ENCODE measurements at places on chromosomes 2 and 18.
A peak's percentile ranks its signal among the peaks of the same experiment; 100 is the strongest.

GRCh38 chr2:104584393-104584792 is 269.5 kb upstream of the POU3F3 start:
- no peak for DNase-seq

- no peak for DNase-seq
Measured at GRCh38 chr2:48313036-48313877, 216.7 kb upstream of the STON1 start.

DNA sequence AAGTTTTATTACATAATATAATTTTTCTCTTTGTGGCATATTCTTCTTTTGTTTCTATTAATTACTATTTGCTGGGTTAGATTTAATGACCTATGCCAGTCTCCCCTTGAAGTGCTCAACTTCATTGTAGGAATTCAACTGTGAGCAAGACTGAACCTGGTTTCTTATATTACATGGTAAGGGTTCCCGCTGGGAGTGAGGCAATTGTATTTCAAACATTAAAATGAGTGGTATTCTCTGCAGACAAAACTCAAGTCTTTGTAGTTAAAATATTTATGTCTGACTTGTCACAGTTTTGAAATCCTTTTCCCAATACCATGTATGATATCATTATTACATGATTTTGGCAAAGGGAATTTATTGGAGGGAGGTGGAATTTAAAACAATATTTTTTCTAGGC is 278.7 kb downstream of the GULP1 start:
- no peak for DNase-seq

GRCh38 chr18:6370410-6370809 is 44.3 kb downstream of the L3MBTL4 start:
- DNase-seq, result no peak

DNA sequence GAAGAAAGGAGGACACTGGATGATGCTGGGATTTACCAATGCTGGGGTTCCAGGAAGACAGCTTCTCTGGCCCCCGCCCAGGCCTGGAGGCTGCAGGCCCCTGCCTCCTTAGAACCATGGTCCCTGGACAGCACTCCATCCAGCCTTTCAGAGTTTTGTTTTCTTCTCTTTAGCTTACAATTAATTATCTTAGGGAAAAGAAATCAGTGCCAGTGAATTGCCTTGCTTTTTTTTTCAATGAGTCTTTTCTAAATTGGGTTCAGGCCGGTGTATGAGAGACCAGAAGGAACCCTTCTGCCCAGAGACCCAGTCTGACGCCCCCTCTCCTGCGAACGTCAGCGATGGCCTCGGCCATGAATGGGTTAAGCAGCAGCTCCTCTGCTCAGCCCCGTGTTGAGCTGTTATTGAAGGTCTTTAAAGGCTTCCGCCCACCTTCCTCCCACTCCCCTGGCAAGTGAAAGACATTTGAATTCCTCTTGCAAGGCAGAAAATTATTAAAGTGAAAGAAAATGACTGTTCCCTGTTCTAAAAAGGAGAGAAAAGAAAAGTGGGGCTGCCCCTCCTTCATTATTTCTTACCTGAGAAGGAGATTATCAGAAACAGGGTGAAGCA is 65.7 kb upstream of the CHMP1B start:
- no peak for DNase-seq

DNA sequence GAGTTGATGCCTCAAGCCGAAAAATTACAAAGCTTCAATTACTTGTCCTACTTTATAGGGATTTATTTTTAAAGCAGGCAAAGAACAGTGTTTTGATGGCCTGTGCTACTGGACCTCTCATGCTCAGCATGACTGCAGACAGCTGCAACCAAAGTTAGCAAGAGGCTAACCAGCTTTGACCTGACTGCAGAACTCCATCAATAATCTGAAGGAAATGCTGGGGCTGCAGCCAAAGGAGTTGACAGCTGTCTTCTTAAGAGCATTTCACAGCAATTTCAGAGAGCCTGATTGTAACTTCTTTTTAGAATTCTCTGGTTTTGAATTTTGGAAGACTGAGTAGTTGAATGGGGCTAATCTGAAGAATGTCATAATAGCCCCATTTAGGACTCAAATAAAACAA is 46.5 kb upstream of the SESTD1 start:
- no peak for DNase-seq

DNA sequence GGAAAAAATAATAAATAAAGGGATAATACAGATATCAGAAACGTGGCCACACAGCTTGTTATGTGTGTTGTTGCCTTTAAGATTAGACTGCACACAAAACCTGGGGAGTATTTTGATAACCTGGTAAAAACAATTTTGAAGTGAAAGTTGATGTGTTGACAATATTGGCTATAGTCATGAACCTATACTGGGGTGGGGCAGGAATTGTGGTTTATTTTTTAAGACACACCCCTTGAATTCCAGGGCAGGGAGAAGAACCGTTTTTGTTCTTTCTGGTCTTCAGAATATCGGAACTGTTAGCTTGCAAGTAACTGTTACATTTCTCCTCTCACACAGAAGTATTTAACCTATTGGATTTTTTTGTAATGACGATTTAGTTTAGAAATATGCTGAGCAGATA is 80.4 kb downstream of the LIMS1 start:
- DNase-seq, result no peak

DNA sequence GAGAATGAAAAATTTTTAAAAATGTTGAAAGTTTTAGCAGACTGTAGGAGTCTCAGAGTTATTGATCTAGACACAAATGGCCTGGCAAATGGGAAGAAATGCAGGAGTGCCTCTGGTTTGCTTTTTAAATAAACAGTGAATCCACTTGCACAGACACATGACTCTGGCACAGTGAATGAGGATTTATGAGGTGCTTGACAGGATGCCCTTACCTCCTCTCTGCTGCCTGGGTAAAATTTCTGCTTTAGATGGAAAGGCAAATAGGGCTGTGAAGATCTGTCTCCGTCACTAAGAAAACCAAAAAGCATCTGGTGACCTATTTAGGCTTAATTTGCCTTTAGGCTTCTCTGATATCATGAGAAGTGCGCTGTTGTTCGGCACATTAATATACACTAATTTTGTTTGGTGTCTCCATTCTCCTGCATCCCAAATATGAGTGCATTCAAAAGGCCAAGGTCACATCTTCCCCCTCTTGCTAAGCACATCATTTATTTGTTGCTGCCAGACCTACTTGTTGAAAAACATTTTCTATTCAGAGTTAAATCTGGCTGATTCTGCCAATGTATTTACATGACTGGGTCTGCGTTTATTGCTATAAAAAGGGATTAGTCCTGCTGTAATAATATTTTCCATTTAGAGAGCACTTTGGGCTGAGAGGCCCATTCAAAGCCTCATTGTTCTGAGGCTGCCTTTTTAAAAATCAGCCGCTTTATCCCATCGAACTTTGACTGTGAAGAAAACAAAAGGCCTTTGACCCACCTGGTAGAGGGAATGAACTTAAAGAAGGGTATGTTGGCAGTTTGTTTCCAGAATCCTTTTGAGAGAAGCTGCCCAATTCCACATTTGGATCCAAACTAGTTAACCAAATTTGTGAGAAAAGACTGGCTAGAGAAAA is 94.9 kb downstream of the RNF152 start:
- DNase-seq, result no peak

GRCh38 chr2:240998995-240999791 is 775 bp downstream of the SNED1 start:
- DNase-seq, result no peak

GRCh38 chr18:65091744-65092329 is 659.0 kb upstream of the CDH7 start:
- no peak for DNase-seq

- no peak for DNase-seq
Measured at GRCh38 chr2:241378816-241379215, 22.7 kb downstream of the FARP2 start.

- no peak for DNase-seq
Measured at GRCh38 chr18:13982126-13982525, 66.8 kb upstream of the MC2R start.

GRCh38 chr2:237919593-237919992 is 47.2 kb upstream of the UBE2F start:
- DNase-seq, result no peak

- DNase-seq, result no peak
Measured at GRCh38 chr2:20172273-20173055, 52.5 kb downstream of the SDC1 start.

DNA sequence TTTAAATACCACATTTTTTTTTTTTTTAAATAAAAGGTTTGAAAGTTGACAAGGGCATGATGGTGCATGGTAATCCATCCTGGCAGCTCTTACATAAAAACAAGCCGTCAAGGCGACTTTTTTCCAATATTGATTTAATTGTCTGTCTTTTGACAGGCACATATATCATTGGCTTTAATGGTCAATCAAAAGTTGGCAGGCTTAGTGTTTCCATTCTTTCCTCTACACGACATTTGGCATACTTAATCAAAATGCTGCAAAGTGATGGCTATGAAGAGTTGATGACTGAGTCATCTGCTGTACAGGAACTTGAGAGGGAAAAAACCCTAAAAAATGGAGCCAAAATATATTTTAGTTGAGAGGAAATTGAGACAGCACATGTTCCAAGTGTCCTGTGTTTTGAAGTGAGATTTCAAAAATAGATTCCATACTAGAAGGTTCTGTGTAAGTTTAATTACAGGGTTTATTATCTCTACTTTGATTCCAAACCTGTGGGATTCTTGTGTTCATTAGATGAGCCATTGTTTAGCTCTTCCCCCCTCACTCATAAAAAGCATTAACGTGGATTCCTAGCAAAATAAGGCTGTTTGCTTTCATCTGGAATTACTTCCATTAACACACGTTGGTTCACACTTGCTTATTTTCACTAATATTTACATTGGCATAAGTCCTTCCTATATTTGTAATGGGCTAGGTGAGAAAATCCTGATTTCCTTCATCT is 3.2 kb downstream of the TSHZ1 start:
- DNase-seq, result no peak

DNA sequence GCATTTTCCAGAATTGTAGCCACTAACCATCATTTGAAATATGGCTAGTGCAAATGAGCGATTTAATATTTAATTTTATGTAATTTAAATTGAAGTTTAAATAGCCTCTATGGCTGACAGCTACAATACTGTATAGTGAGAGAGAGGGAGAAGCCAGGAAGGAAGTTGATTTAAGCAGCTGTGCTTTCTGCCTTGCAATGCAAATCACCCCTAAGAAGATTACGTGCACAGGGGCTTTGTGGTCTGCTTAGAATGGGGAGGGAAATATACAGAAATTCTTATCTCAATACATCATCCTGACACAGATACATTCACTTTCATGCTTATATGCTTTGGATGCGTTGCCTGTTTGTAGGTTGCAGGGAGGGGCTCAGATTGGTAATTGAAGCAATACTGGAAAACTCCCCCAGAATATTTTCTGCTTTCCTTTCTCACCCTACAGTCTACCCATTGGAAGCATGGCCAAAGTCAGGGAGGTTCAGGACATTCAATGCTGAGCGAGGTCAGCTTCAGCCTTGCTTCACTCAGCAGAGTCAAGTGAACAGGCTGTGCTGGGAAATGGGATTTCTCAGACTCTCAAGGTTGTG is 674.0 kb downstream of the CNTNAP5 start:
- DNase-seq, result no peak

GRCh38 chr2:207867056-207867455 is 97.3 kb upstream of the FZD5 start:
- no peak for DNase-seq

- DNase-seq, result no peak
Measured at GRCh38 chr2:122156176-122156890, 400.9 kb downstream of the TSN start.

GRCh38 chr2:54666131-54666633 is 57.3 kb upstream of the EML6 start:
- DNase-seq, result no peak

GRCh38 chr18:79955302-79956075 is 4.0 kb upstream of the SLC66A2 start:
- DNase-seq, result no peak

GRCh38 chr2:203585516-203585915 is 50.4 kb upstream of the RAPH1 start:
- DNase-seq, result no peak

DNA sequence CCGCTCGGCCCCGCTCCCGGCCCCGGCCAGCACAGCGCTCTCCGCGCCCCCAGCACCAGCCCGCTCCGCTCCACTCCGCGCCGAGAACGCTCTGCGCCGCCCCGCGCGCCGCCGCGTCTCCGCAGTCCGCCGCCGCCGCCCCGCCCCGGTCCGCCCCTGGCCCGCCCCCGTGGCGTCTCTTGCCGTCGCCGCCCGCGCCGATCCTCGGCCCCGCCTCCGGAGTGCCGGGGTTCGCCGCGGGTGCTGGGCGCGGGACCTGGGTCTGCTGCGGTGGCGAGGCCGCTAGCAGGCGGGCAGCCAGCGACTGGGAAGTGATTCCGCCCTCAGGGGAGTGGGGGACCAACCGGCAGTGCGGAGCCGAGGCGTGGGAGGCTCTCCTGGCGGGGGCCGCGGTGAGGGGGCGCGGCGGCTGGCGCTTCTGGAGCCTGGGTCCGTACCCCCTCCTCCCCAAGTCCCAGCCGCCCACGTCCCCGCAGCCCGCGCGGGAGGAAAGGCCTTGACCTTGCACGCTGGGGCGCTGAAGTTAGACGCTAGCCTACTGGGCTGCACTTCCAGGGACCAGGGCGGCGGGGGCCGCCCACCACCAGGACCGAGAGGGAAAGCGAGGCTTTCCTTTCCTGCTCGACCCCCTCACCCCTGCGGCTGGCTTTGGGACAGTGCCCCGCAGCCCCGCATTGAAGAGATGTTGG is at the start of gene HS6ST1:
HS6ST1 (minus strand) TSS at position 93 of the 689 bp plus-strand sequence. CDS start 305 bp downstream, outside the sequence.
- peak; percentile 85 for DNase-seq

DNA sequence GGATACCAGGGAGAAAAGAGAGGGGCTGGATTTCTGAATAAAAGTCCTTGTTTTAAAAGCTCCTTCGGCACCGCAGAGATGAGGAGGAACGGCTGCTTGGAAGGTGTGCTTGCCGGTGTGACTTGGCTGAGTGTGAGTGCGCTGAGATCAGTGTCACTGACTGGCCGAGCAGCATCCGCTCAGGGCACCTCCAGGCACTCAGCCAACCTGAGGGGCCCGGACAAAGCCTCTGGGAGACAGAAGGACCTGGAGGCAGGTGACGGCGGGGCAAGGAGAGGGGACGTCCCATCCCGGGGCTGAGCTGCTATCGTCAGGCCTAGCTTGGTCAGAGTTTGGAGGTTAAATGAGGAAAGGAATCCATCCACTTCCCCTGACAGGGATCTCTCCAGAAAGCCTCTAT is 16.8 kb upstream of the ALLC start:
- DNase-seq, result no peak

- no peak for DNase-seq
Measured at GRCh38 chr18:36398419-36398818, 100.9 kb downstream of the FHOD3 start.

GRCh38 chr2:207796585-207797350 is 27.1 kb upstream of the FZD5 start:
- DNase-seq, result no peak

- DNase-seq, result no peak
Measured at GRCh38 chr2:150690870-150691269, 203.4 kb upstream of the RND3 start.

DNA sequence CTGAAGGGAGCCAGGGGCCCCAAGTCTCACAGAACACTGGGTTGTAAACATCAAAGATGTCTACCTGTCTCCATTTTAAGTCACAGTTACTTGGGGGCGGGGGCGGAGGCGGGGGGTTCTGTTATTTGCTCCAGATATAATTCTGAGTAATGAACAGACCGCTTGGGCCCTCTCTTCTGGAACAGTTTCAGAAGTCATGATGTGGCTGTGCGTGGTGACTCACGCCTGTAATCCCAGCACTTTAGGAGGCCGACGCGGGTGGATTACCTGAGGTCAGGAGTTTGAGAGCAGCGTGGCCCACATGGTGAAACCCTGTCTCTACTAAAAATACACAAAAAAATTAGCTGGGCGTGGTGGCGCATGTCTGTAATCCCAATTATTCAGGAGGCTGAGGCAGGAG is 157.9 kb upstream of the APCDD1 start:
- DNase-seq, result no peak

- DNase-seq, result no peak
Measured at GRCh38 chr2:45567974-45568789, 42.9 kb downstream of the SRBD1 start.

GRCh38 chr2:19361325-19361990 is 3.0 kb upstream of the OSR1 start:
- no peak for DNase-seq

All from stimulated activated CD4-positive, alpha-beta T cell treated with anti-CD3 and anti-CD28 coated beads, Interleukin-12 subunit alpha, Interleukin-12 subunit beta, amount 100 ng/mL, for 24 hours (primary cell).